H1 (cell line): ENCODE measurements at places on chromosomes 2 and 18. TPM values are rescaled to one million over a fixed set of nuclear protein-coding genes. Genes with fewer than 3 reads are reported as not detected.

- DNase-seq = no peak
These were observed 256.0 kb downstream of the C1D start for GRCh38 chr2:67806816-67807215.

DNA sequence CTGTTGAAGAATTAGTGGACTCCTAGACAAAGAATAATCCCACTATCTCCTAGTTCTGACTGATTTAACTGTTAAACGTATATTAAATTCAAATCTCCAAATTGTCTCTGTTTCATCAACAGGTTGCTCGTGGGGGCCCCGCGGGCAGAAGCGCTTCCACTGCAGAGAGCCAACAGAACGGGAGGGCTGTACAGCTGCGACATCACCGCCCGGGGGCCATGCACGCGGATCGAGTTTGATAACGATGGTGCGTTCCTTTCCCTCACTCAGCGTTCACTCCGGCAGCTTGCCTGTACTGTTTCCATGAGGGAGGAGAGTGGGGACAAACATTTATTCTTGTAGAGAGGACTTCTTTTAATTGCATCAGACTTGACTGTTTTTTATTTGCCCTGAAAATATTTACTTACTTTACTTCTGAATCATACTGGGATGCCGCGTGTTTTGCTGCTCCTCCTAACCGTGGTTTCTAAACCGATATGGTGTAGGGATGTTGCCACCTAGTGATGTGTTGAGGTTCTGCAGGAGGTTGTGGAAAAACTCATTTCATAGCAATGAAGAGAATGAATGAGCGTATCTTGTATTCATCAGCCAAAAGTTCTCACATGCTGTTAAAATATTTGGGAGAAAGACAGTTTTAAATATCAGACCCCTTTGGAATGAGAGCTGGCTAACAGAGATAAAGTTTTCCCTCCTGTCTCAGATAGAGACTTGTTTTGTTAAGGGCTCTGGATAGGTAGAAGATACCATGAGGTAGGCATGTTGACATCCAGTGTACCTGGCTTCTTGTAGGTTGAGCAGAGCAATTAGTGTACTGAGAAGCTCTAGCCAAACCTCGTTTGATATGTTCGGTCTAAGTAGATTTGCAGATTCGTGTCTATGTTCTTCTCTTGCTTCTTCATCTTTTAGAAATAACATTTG is 38.3 kb downstream of the ITGA6 start:
- DNase-seq = no peak

DNA sequence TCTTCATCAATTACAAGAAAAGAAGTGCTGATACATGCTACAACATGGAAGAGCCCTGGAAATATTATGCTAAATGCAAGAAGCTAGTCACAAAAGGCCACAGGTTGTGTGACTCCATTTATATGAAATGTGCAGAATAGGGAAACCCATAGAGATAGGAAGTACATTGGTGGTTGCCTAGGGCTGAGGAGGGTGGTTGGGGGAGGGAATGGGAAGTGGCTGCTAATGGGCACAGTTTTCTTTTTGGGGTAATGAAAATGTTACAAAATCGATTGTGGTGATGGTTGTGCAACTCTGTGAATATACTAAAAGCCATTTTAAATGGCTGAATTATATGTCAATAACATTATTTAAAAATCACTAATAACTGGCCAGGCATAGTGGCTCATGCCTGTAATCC is 24.3 kb upstream of the RESP18 start:
- no peak for DNase-seq

DNA sequence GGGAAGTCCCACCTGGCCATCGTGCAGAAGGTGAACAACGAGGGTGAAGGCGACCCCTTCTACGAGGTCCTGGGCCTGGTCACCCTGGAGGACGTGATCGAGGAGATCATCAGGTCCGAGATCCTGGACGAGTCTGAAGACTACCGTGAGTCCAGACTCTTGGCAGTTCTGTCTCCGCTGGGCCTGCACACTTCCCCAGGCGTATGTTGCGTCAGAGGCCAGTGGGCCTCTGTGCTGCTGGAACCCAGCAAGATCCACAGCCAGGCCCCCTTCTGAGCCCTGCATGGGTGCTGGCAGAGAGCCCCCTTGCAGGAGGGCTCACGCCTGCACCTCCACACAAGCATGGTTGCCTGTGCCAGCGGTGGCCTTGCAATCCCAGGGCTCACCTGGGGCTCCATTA is 9.0 kb downstream of the CNNM3 start:
- no peak for DNase-seq

The PXDN gene
- total RNA-seq = 131 and 141 TPM in 2 replicates

DNA sequence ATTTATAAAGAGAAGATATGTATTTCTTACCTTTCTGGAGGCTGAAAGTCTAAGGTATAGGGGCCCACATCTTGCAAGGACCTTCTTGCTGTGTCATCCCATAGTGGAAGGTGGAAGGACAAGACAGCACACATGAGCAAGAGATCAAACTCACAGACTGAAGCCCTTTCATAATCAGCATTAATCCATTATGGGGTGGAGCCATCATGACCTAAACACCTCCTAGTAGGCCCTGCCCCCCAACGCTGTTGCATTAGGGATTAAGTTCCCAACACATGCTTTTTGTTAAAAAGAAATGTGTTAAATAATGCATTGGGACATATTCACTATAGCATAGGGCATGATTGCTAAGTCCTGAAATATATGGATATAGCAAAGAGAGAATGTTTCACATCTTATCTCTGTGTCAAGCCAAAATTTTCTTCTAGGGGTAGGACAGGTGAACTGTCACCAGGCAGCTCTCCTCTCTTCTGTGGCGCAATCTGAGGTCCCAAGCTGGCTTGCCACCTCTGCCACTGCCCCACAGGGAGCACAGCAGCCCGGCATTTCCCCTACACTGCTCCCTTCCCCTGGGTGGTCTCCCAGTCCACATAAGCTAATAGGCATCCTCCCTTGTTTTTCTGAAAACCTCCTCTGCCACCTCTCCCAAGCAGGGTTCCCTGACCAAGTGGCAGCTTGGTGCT is 8.3 kb upstream of the CTIF start:
- no peak for DNase-seq

DNA sequence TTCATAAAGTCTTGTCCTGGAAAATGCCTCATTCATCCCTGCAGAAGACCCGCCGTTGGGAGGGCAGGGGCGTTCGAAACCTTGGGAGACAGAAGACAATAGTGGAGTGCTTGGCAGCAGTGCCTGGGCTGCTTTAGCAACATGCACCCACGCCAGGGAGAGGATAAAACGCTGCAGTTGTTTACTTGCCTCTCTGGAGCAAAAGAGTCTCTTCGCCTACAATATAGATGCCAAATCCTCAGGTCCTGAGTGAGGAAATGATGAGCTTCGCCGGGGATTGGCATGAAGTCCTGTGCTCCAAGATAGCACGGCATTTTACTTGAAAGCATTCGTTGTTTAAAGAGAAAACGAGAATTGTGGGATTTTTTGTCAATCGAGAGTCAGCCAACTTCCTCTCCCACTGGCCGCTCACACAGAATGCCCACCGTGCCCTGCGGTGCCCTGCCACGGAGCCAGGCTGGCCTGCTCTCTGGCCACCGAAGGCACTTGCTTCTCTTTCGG is 152.5 kb upstream of the POU3F3 start:
- no peak for DNase-seq

The CCDC150 gene
- 31.9 and 42.2 TPM in 2 replicates for total RNA-seq

GRCh38 chr2:116319935-116320334 is 1494.6 kb upstream of the DDX18 start:
- DNase-seq = no peak

The RBKS gene
- 0.75 and 1.1 TPM in 2 replicates for total RNA-seq

The UGT1A9 gene
- not detected in 2 replicates for total RNA-seq

DNA sequence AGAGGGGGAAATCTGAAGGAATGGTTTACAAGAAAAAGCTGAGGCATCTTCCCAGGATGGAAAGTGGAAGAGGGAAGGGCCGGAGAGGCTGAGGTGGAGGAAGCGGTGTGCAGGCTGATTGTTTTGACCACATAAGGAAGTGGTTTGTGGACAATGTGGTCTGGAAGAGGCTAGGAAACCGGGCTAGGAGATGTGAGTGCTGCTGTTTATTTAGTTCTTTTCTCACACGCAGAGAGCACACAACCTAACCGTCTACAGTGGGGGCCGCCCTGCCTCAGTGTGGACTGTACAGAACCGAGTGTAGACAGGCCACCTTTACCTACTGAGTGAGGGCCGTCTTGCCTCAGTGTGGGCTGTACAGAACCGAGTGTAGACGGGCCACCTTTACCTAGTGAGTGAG is 251.7 kb upstream of the PXDN start:
- DNase-seq = no peak

DNA sequence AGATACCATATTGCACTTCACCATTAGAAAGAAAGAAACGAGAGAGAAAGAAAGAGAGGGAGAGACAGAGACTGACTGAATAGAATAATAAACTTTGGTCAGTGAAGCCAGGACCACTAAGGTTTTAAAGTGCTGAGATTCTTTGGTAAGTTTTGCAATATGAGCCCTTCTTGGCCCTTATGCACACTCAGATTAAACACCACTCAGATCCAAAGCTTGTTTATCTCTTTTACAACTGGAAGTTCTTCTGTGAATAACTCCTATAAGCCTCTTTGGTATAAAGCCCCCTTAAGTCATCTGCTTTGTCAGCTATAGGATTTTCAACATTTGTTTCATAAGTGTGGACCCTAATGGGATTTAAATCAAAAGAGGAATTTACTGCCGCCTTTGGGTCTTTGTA is 40.8 kb downstream of the PID1 start:
- DNase-seq = no peak

DNA sequence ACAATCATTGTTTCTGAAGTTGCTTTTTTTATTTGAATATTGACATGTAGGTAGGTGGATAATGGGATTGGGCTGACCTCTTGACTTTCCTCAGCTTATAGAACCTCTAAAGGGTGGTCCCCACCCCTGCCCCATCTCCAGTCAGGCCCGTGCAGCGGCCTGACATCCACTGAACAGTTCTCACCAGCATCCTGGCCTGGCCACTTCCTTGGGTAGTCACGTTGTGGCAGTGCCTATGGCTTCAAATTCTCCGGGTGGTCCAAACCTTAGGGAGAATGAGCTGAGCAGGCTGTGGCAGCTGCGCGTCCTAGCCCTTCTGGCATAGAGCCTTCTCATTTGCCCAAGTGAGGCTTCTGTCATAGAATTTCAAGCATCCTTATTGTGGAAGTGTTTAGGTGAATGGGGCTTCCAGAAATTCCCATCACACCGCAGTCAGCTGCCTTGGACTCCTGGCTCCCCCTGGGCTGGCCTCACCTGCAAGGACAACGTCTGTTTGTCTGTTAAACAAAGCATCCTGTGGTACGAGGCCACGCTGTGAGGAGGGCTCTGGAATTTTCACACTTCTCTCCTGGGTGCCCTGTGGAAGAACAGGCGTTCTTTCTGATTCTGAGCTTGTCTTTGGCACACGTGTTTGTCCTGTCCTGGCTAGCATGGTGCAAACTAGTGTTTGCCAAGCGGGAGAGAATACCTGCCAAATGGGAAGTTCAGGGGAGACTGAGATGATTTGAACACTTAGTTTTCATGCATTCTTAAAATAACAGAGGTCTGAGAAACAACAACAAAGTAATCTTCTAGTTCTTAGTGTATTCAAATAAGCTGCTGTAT is 31.8 kb upstream of the OTOS start:
- DNase-seq = no peak

DNA sequence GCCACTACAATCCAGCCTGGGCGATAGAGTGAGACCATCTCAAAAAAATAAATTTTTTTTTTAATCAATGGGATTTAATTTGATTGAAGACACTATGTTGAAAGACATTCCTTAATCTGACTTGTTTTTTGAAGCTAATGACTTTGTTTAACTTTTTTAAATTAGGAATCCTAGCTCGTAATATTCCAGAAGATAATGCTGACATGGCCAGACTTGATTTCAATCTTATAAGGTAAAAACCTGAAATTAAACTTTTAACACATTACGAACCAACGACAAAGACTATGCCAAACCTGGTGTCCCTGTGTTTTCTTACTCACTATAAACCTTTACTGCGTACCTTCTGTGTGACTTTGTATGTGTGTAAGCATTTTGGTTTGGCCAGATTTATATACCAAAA is 7.6 kb downstream of the ATIC start:
- no peak for DNase-seq

The ZNF892 gene
- 10.7 and 10.8 TPM in 2 replicates for total RNA-seq

The SULT1C4 gene
- total RNA-seq = 2.1 and 2.9 TPM in 2 replicates

The TRABD2A gene
- total RNA-seq = 18.6 and 19.7 TPM in 2 replicates

DNA sequence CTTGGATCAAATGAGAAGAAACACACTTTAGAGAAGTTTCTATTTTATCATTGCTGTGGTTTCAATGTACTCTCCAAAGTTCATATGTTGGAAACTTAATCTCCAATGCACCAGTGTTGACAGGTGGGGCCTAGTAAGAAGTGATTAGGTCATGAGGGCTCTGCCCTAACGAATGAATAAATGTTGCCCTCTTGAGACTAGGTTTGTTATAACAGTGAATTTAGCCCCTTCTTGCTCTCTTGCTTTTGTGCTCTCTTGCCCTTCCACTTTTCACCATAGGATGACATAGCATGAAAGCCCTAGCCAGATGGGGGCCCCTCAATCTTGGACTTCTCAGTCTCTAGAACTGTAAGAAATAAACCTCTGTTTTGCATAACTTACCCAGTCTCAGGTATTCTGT is 664.8 kb downstream of the DCC start:
- DNase-seq = no peak

DNA sequence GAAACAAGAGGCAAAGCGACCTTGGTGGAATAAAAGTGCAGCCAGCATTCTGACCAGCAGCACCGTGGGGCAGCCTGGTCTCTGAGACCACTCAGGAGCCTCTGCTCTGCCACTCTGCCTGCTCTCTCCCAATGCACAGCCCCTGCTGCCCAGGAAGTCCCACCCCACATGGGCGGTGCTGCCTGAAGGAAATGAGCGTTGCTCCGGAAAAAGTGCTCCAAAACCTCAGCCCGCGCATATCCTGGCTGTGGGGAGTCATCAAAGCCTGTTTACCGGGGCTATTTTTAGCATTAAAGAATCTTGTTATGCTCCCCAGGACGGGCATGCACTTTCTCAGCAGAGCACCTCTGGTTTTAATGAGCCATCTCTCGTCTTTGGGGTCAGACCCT is 54.5 kb downstream of the EPAS1 start:
- DNase-seq = no peak

The TEX44 gene
- not detected in 2 replicates for total RNA-seq

GRCh38 chr18:31738460-31739407 is 21.9 kb downstream of the SLC25A52 start:
- DNase-seq = no peak

The DSG4 gene
- not detected in 2 replicates for total RNA-seq

The SERPINB5 gene
- total RNA-seq = 0.23 TPM in 1 of 2 replicates, not detected in the other

The IL36A gene
- total RNA-seq = not detected in 2 replicates

GRCh38 chr2:208072250-208072892 is 47.0 kb upstream of the PLEKHM3 start:
- peak; percentile 33 for DNase-seq
